Stimulated activated CD4-positive, alpha-beta T cell treated with anti-CD3 and anti-CD28 coated beads, Interleukin-4, amount 100 ng/mL, for 4 hours (primary cell): ENCODE measurements at places on chromosomes 7 and 10.

- DNase-seq, result no peak
Observed at GRCh38 chr7:77455321-77455720, 39.2 kb upstream of the GSAP start.

GRCh38 chr7:140276001-140276400, 99.2 kb upstream of the KDM7A start:
- DNase-seq, result no peak

DNA sequence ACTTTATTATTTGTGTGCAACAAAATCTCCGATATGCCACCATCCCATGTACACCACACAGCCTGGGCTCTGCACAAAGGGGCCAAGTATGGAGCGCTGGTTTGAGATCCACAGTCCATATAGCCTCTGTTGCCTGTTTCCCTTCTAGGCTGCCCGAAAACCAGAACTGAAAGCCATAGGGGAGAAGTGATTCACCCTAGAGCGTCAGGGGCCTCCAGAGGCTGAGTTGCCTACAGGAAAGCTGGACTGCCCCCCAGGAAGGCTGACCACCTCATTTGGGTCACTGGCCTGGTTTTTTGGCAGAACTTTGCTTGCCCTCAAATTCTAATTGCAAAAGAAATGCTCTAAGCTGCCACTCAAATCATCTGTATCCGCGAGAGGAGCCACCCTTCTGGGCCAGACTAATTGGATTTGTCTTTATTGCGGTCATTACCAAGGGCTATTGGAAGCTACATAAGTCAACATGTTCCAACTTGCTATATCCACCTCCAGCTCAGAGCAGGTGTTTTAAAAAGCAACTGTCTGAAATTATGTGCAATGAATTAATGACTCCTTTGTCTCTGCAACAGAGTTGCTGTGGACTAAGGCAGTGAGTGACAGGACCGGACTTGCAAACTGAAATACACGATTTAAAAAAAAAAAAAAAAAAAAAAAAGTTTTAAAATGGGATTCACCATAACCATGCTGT, 28.3 kb upstream of the FRMD4A start:
- no peak for DNase-seq

DNA sequence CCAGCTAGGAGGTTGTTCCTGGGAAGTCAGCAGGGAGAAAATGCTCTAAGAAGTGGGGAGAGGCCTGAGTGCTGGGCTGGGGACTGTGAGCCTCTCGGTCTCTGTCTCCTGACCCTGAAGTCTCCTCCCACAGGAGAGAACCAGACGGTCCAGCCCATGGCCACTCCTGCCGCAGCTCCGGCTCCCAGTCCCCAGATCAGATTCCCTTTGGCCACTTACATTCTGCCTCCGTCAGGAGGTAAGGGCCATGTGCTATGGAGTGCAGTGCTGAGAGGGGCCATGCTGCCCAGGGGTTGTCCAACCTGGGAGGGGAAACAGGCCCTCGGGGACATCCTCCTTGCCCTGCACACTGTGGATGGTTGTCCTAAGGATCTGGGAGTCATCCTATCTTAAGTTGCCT, 21.3 kb upstream of the ZNF467 start:
- DNase-seq, result no peak
